ENCODE measurements at places on chromosomes 2 and 18.

DNA sequence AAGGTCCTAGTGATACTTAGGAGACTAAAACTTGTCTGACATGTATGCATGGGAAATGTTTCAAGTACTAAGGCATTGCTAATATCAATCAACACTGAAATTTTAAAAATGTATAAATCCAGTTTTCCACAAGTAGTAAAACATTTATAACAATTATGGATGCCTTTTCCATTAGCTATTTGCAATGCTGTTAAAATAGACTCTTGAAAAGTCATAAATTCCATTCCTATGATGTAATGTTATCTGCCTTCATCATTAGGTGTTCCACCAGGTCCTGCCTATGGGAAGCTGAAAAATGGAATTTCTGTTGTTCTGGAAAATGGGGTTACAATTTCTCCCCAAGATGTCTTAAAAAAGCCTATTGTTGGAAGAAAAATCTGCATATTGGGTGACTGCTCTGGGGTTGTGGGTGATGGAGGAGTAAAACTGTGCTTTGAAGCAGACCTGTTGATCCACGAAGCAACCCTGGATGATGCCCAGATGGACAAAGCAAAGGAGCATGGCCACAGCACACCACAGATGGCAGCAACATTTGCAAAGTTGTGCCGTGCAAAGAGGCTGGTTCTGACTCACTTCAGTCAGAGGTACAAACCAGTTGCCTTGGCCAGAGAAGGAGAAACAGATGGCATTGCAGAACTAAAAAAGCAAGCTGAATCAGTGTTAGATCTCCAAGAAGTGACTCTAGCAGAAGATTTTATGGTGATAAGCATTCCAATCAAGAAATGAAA lies 18.7 kb downstream of the ELAC1 start:
- DNase-seq = no peak

DNA sequence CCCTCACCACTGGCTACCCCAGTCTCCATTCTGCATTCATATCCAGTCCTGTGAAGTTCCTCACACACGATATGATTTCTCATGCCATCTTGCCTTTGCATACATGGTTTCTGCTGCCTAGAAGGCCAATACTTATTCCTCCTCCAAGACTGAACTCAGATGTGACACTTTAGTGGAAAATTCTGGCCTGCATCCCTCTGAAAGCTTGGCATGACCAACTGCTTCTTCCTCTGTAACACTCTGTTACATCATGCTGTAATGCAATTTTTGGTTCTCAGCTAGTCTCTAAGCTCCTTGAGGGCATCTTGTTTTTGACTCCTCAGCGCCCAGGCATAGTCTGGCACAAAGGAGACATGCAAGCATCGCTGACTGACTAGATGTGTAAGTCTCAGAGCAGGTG lies 12.6 kb downstream of the FAM161A start:
- DNase-seq = no peak

- no peak for DNase-seq
Measured at GRCh38 chr2:186992597-186992996, 143.6 kb upstream of the ZSWIM2 start.

DNA sequence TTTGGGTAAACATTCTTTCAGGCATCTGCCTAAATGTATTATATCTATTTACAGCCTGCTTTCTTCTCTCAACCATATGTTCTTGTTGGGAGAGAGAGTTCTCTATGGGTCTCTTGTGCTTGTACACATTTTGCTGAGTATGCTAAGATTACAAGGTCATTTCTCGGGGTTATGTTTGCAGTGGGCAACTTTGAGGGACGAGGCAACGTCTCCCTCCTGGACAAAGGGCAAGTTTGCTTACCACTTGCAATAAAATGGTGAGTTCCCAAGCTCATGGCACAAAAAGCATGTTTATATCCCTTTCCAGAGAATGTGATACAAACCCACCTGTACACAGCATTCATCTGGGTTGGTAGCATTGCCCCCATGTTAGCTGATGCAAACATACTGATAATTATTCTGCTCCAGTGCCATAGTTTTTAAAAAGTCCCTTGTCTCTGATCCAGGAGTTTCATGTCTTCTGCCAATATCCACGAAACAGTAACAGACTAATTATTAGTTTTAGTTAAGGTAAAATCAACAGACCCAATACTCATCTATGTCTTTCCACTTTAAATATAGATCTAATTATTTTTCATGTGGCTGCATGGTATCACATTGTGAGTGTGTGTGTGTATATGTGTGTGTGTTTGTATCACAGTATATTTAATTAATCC lies 84.2 kb upstream of the MAPK4 start:
- DNase-seq = no peak

DNA sequence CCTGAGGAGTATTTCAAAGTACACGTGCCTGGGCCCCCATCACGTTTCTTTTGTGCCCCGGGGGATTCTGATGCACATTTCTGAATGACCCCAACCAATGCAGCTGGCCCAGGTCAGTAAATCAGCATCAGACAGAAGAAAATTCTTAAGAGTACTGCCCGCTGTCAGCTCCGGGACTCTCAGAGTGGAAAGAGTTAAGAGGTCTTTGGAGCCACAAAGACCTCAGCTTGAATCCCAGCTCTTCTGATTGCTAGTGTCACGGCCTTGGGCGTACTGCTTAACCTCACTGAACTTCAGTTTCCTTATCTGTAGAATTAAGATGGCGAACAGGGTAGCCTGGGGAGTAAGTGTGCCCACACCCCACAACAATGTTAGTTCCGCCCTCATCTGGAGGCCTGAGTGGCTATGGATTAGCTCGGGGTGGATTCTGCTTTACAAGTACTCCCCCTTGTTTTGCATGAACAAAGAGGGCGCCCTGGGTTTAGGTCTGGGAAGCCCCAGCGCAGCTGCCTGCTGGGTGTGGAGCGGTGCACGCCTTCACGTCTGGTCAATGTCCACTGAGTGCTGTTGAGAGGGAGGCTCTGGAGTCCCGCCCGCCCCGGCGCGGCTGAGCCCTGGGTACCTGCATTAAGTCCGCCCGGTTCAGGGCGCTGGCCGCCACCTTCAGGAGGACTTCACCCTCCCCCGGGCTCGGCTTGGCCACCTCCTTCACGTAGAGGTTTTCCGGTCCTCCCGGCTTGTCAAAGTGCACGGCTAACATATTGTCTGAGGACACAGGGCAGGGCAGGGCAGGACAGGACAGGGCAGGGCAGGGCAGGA lies 858 bp downstream of the TP53I3 start:
- DNase-seq = peak; percentile 40

- DNase-seq = no peak
Measured at GRCh38 chr2:64447317-64448040, 6.5 kb upstream of the LGALSL start.
